Right cardiac atrium (tissue), 5 donors: ENCODE measurements at places on chromosomes 1 and 21. TPM values are rescaled to one million over a fixed set of nuclear protein-coding genes. Genes with fewer than 3 reads are reported as not detected.

The IGSF9 gene
- total RNA-seq = 2.2 TPM

The LCE1D gene
- not detected for total RNA-seq

The FTCD gene
- 1.6 TPM for total RNA-seq

The KIF2C gene
- 1.6 TPM for total RNA-seq

The GPR25 gene
- not detected for total RNA-seq

The DOCK7 gene
- total RNA-seq = 11.4 TPM

The C1QB gene
- total RNA-seq = 198 TPM

The TFF2 gene
- total RNA-seq = not detected

The PEAR1 gene
- total RNA-seq = 8.7 TPM

The CFAP45 gene
- total RNA-seq = 3.4 TPM

The ERICH3 gene
- not detected for total RNA-seq

The BCL2L15 gene
- 0.31 TPM for total RNA-seq

The KRTAP7-1 gene
- not detected for total RNA-seq

The HHIPL2 gene
- total RNA-seq = 0.53 TPM

The SMCP gene
- not detected for total RNA-seq

The SLC45A3 gene
- total RNA-seq = 2.1 TPM

The EPHA2 gene
- total RNA-seq = 8.9 TPM

The CENPF gene
- total RNA-seq = 1.8 TPM

The FOXD3 gene
- 0.38 TPM for total RNA-seq

The SELL gene
- 1.1 TPM for total RNA-seq

The TCHH gene
- 0.11 TPM for total RNA-seq

The WNT4 gene
- not detected for total RNA-seq

The HLX gene
- 9.4 TPM for total RNA-seq

The CD1E gene
- total RNA-seq = 0.59 TPM

The C8B gene
- not detected for total RNA-seq

The ZMYM4 gene
- 34.5 TPM for total RNA-seq

The FCRL4 gene
- not detected for total RNA-seq

The CZIB gene
- total RNA-seq = 50.8 TPM

The RHD gene
- 0.18 TPM for total RNA-seq

The PARS2 gene
- total RNA-seq = 2.9 TPM

The EVI5 gene
- total RNA-seq = 47.9 TPM

The CLK2 gene
- total RNA-seq = 26.2 TPM

The LMX1A gene
- not detected for total RNA-seq

The SFN gene
- total RNA-seq = 0.23 TPM

The PYHIN1 gene
- total RNA-seq = not detected

The MEX3A gene
- total RNA-seq = 0.18 TPM

The FCER1G gene
- 25.5 TPM for total RNA-seq

The ZNF593OS gene
- total RNA-seq = not detected

The PLPPR4 gene
- total RNA-seq = 0.14 TPM
